ENCODE measurements at places on chromosomes 3 and 15. TPM values are rescaled to one million over a fixed set of nuclear protein-coding genes. Genes with fewer than 3 reads are reported as not detected.

Gene STRIT1
- total RNA-seq = not detected

Gene RETNLB
- not detected for total RNA-seq

DNA sequence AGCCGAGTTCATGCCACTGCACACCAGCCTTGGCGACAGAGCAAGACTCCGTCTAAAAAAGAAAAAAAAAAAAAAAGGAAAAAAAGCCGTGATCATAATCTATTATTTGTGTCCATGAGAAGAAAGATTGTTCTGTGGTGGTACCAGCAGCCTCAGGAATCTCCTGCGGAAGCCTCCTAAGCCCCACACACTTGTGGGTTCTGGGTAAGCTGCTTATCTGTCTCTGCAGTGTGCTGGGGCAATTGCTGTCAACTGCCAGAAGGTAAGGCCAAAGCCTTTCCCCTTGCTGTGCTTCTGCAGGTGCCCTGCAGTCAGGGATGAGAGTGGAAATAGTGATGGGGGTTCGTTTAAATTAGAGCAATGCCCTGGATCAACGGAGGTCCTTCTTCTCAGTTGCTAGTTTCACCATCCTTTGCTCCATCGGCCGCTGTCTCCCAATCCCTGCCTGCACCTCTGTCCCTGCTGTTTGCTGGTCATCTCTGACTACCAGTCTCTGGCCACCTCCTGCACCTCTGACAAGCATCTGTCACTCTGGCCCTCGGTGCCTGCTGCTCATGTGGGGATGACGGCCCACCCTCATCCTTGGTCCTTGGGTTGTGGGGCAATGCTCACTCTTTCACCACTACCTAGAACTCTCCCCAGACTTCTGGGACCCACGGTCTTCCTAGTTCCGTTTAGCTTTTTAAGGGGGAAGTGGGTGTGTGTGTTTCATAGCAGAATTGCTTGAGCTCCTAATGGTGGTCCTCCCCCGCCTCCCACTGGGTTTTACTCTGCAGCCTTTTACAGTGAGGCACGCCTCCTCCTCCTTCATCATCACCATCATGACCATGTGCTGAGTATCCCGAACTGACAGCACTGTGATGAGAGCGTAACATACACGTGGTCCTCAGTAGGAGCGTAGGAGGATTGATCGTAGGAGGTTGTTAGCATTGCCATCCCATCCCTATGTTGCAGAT is 25.5 kb downstream of the CHRD start:
- peak; percentile 8 for DNase-seq

DNA sequence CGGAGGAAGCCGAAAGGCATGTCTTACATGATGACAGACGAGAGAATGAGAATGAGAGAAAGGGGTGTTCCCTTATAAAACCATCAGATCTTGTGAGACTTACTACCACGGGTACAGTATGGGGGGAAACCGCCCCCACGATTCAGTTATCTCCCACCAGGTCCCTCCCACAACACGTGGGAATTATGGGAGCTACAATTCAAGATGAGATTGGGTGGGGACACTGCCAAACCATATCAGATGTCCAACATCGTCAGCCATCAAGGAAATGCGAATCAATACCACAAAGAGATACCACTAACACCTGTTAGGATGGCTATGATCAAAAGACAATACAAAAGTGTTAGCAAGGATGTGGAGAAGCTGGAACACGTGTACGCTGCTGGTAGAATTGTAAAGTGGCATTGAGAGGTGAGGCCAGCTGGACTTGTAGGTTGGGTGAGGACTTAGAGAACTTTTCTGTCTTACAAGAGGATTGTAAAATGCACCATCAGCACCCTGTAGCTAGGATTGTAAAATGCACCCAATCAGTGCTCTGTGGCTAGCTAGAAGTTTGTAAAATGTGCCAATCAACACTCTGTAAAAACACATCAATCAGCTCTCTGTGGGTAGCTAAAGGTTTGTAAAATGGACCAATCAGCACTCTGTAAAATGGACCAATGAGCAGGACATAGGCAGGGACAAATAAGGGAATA is 37.5 kb downstream of the VGLL4 start:
- DNase-seq = no peak

Gene C3orf49
- total RNA-seq = not detected

DNA sequence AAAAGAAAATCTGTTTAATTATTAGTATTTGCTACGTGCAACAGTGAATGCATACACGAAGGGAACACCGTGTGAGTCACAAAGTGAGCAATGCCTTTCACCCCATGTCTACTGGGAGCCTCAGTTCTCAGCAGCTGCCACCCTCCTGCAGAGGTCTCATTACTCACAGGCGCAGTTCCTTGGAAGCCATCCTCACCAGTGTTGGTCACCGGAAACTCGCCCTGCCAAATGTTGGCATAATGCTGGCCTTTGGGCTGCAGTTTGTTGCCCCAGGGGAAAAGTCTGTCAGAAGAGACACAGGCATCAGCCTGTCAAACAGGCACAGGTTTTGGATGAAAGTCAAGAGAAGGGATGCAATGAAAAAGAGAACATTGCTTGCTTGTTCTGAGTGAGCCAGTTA is 50.1 kb downstream of the SUMF1 start:
- DNase-seq = peak; percentile 41

- no peak for DNase-seq
Measured at GRCh38 chr15:87131067-87131466, 1051.4 kb downstream of the AGBL1 start.

- DNase-seq = no peak
Measured at GRCh38 chr15:57533448-57533799, 58.3 kb upstream of the MYZAP start.

DNA sequence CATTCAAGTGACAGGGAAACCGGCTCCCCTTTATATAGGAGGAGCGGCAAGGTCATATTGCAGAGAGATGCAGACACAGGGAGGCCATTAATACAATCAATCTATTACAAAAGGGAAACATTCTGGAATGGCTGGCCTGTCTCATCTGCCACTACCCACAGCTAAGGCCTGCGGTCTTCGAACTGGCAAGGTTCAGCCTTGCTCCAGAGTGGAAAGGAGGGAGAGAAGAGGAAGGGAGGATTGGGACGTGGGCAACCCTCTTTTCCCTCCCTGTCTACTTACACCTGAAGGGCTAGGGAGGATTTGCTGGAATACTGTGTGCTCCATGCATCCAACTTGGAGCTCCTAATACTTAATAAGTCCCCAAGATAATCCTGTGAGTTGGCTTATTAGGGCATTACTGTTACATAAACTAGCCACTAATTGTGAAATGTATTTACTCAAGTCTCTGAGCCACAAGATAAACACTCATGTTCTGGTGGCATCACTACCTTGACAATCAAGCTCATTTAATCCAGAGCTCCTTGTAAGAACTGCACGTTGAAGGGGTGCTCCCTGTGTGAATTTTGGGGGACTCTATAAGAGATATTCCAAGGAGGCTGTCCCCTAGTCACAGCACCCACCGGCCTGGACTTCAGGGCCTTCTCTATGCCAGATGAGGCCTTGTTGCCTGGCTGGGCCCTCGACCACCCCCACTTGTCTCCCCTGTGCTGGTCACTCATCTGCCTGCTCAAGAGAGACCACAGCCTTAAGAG is 19.7 kb upstream of the CCDC174 start:
- no peak for DNase-seq

- no peak for DNase-seq
Measured at GRCh38 chr3:50204804-50205412, at the start of gene SLC38A3. Gene SLC38A3, plus strand, starts transcription at chr3:50205271. Its CDS starts 8,929 bp downstream, at chr3:50214200.

DNA sequence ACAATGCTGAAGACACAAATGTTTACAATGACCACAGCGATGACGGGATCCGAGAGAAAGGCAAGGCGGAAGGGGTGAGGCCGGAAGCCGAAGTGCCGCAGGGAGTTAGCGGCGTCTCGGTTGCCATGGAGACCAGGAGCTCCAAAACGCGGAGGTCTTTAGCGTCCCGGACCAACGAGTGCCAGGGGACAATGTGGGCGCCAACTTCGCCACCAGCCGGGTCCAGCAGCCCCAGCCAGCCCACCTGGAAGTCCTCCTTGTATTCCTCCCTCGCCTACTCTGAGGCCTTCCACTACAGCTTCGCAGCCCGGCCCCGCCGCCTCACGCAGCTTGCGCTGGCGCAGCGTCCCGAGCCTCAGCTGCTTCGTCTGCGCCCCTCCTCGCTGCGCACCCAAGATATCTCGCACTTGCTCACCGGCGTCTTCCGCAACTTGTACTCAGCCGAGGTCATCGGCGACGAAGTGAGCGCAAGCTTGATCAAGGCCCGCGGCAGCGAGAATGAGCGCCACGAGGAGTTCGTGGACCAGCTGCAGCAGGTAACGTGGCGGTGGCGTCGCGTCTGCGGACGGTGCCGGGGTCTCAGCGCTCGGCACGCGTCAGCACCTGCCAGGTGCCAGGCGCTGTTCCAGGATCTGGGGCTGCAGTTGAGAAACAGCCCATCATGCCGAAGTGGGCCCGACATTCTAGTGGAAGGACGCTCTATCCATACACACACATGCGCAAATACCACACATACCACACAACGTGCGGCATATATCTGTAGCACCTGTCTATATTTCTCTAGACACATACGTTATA is at the start of gene DLEC1:
DLEC1 (plus strand) TSS at position 108 of the 798 bp plus-strand sequence; CDS start at position 126, 18 bp downstream.
- peak; percentile 87 for DNase-seq

Gene GALNT15
- total RNA-seq = 7.2 TPM

Gene CMTM8
- 4.4 TPM for total RNA-seq

Gene HTD2
- total RNA-seq = 12.0 TPM

Gene TPRG1
- 2.7 TPM for total RNA-seq

GRCh38 chr3:81433675-81434074 is 327.8 kb downstream of the GBE1 start:
- DNase-seq = no peak

- no peak for DNase-seq
Measured at GRCh38 chr15:70863450-70864218, 9.7 kb upstream of the LARP6 start.
